ENCODE measurements at places on chromosomes 7 and 10.
A peak's percentile ranks its signal among the peaks of the same experiment; 100 is the strongest.

- no peak for DNase-seq
Measured at GRCh38 chr10:119801998-119802538, 70.6 kb downstream of the MCMBP start.

DNA sequence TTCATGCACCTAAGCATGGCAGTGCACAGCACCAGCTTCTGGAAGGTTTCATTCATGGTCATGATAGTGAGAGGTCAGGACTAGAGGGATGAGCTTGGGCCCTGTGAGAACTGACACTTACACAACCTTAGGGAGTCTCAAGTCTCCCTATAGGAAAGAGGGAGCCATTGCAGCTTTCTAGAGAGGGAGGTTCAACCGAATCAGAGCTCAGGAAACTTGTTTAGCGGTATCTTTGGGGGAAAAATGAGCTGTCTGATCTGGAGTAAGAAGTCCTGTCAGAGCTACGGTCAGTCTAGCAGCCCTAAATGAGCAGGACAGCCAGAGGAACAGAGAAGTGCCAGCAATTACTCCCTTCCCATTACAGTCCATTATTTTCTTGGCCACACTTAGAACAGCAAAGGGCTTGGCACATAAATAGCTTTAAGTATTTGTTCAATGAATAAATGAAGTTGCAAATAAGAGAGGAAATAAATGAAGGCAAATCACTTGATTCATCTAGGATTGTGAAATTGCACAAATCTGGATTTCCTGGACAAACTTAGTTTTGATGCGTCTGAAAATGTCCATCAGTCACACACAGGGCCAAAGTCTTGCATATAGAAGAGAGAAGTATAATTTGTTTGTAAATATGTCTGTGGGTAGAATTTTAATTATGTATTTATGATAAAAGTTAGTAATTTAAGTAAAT lies 262.0 kb downstream of the GLI3 start:
- DNase-seq = no peak

GRCh38 chr7:108348913-108349312 lies 107.3 kb downstream of the NRCAM start:
- no peak for DNase-seq

- DNase-seq = peak; percentile 29
Measured at GRCh38 chr10:35127289-35127891, 744 bp downstream of the CREM start.

DNA sequence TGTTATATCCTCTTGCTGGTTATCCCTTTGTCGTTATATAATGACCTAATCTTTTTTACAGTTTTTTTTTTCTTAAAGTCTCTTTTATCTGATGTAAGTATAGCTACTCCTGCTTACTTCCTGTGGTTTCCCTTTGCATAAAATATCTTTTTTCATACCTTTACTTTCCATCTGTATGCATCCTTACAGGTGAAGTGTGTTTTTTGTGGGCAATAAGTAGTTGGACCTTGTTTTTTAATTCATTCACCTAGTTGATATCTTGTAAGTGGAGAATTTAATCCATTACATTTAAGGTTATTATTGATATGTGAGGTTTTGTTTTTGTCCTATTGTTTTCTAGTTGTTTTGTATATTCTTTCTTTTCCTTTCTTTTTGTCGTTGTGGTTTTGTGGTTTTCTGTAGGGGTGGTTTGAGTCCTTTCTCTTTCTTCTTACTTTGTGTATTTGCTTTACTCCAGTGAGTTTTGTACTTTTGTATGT lies 168.6 kb downstream of the MLLT10 start:
- no peak for DNase-seq

DNA sequence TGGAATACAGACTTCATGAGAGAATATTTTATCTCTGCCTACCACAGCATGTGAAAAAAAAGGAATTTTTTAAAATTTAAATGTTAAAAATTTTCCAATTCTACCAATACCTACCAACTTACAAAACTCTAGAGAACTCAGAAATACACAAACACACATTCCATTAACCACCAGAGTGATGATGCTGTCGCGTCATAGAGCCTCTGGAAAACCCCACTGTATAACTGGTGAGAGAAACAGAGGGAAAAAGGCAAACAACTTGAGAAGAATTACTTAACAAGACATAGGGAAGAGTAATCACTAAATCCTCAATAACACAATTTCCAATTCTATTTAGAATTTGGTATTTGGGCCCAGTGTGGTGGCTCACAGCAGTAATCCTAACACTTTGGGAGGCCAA lies 6.2 kb upstream of the SPOCK2 start:
- DNase-seq = no peak

DNA sequence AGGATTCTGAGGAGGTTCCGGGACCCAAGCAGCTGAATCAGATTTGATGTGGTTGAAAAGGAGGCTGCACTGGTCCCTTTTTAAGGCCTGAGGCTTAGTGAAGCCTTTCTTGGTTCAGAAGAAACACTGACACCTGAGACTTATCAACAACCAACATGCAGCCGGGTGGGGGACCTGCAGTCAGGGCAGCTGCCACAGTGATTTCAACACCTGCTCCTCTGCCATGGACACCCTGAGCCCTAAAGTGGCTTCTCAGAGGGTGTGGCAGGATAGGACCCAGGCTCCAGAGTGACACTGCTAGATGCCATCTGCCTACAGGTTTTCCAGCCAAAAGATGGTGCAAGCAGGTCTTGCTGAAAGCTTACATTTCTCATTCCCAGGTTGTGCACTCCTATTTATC lies 99.3 kb downstream of the COL13A1 start:
- no peak for DNase-seq

DNA sequence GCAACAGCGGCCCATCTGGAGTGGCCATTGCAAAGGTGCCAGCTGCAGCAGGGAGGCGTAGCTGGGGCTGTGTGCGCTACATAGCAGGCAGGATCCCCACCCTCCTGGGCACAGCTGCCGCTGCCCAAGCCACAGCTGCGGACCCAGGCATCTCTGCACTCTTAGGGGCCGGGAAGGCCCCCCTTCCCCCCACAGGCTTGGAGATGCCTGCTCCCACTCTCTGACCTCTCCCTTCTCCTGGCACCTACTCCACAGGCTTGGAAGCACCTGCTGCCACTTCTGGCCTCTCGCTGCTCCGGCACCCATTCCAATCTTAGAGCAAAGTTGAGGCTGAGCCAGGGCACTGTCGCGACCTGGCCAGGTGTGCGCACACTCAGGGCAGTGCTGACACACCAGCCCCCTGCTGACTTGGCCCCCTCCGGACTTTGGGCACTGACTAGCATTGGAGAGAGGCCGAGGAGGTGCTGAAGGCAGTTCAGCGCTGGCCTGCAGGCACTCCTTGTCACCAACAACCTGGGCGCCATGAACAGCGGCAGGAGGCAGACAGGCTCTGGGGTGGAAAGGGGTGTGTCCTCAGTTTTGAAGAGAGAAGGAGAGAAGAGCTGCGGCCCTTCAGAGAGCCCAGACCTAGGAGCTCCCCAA lies 18.4 kb downstream of the RBM48 start:
- DNase-seq = no peak

GRCh38 chr10:21509341-21510240 lies 15.9 kb downstream of the SKIDA1 start:
- DNase-seq = no peak

DNA sequence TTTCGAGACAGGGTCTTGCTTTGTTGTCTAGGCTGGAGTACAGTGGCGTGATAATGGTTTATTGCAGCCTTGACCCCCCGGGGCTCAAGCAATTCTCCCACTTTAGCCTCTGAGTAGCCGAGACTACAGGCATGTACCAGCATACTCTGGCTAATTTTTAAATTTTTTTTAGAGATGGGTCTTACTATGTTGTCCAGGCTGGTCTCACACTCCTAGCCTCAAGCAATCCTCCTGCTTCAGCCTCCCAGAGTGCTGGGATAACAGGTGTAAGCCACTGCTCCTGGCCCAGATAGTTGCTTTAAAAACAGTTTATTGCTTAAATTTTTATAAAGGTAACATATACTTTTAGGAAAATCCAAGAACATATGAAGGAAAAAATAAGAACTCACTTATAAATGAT lies 26.3 kb downstream of the NEURL1 start:
- DNase-seq = no peak

- DNase-seq = no peak
Measured at GRCh38 chr7:95893484-95893883, 121.1 kb downstream of the DYNC1I1 start.

DNA sequence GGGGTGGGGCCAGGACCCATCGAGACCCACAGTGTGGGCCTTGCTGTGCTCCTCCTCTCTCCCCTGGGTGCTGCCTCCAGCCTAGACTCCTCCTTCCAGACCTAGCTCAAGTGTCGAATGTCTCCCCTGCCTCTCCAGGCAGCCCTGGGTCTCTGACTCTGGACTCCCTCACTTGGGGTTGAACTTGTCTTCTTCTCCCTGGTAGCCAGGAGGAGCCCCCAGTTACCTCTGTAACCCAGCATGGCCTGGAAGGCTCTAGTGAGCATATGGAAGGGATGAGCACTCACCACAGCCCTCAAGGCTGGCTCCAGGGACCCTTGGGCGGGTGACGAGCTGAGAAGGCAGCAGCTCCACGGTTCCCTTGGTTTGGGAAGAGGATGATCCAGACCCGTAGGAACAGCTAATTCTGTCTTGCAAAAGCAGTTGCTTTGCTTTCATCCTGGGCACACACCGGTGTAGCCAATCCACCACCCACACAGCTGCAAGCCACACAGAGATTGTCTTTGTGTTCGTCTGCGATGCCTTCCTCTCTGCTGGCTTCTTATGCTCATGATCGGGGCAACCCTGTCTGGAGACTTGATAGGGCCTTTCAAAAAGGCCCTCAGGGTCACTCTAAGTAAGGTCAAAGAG lies 52.3 kb upstream of the ANTXRL start:
- no peak for DNase-seq

- no peak for DNase-seq
Measured at GRCh38 chr7:1065263-1065584, 20.9 kb downstream of the GPR146 start.

- no peak for DNase-seq
Measured at GRCh38 chr7:27435461-27435860, 192.9 kb downstream of the EVX1 start.

- no peak for DNase-seq
Measured at GRCh38 chr7:109782806-109783205, 1213.1 kb downstream of the DNAJB9 start.

GRCh38 chr7:44615149-44615611 lies 8.8 kb downstream of the OGDH start:
- no peak for DNase-seq

GRCh38 chr10:75058161-75058560 lies 53.3 kb upstream of the SAMD8 start:
- DNase-seq = no peak

DNA sequence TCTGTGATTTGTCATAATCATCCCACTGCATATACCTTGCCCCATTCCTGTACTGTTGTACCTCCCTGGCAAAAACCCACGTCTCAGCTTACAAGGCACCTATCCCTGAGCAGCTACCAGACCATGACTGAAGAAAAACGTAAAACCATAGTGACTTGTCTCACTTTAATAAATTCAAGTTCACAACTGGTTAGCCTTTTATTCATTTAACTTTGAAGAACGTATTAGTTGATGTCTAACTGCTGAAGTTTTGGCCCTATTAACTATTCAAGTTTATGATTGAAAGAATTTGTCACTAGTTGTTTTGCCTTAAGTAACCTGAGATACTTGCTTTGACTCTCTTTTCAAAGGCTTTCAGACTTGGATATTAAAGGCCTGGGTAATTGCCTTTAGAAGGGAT lies 59.7 kb downstream of the GALNT11 start:
- DNase-seq = no peak

- no peak for DNase-seq
Measured at GRCh38 chr10:78247266-78247665, 213.6 kb downstream of the RPS24 start.

- DNase-seq = no peak
Measured at GRCh38 chr7:25286756-25287155, 58.5 kb upstream of the NPVF start.

GRCh38 chr10:64515970-64516699 lies 994.9 kb downstream of the REEP3 start:
- DNase-seq = no peak

GRCh38 chr7:114889646-114890285 lies 32.1 kb upstream of the MDFIC start:
- DNase-seq = peak; percentile 80

GRCh38 chr7:104553074-104553473 lies 224.7 kb downstream of the LHFPL3 start:
- DNase-seq = no peak

DNA sequence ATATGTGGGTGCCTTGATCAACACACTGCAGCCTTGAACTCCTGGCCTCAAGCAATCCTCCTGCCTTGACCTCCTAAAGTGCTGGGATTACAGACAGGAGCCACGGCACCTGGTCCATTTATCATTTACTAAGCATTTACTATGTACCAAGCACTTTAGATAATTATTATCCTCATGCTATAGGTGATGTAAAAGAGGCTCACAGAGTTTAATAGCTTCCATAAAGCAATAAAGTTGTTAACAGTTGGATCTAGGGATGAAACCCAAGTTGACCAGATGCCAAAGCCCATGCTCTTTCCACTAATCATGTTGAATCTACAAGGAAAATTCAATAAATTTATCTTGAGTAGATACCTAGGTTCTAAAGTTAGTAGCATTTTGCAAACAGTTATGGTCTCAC lies 5.0 kb downstream of the NAPEPLD start:
- no peak for DNase-seq

- no peak for DNase-seq
Measured at GRCh38 chr7:135208102-135208793, 3.1 kb downstream of the WDR91 start.

DNA sequence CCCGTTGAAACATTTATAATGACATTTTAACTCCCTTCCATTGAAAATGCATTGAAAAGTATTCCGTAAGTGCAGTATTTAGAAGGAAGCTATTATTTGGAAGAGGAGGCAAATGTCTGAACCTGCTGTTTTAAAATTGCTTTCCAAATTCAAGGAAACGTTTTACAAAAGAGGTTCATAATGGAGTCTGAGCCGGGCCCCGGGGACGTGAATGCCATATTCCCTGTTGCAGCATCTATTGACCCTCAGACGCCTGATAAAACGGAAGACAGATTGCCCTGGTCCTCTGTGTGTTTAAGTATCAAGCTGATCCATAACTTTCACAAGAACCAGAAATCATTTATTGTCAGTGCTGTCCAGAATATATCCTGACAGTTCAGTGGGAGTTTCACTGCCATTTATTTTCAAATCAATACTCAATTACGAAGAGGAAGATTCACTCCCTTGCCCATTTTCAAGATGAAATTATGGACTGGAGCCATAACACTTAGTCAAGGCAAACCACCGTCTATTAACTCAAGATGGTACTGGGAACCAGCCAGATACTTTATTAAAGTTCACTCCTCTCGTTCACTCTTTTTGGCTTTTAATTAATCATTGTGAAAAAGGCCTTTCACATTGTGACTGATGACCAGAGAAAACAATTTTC lies 435.7 kb upstream of the PFKP start:
- no peak for DNase-seq

GRCh38 chr7:66430164-66430545 lies 198.5 kb upstream of the KCTD7 start:
- DNase-seq = no peak

GRCh38 chr7:98681951-98682350 lies 64.9 kb downstream of the NPTX2 start:
- DNase-seq = no peak
